ENCODE measurements at places on chromosomes 7 and 10.

- DNase-seq = no peak
These were observed 117.3 kb downstream of the FANK1 start for GRCh38 chr10:126013489-126014281.

DNA sequence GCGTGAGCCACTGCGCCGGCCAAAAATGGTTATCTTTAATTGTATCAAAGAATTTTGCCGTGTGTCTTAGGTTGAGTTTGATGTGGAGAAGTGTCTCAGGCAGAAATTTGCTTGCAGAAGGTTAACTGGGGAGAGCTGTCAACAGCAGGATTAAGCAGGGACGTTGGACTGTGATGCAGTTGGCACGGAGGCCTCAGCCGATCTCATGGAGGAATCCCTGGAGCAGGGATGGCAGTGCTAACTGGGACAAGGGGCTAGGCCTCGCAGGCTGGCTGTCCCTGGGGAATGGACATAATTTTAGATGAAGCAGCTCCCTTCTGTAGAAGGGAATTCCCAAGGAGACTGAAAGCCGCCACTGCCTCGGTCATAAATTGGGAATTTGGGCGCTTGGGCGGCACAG is 12.3 kb upstream of the KIF5B start:
- no peak for DNase-seq

GRCh38 chr10:11353006-11353896 is 258.2 kb downstream of the USP6NL start:
- DNase-seq = no peak

GRCh38 chr10:130195746-130196294 is 59.6 kb downstream of the GLRX3 start:
- DNase-seq = no peak

DNA sequence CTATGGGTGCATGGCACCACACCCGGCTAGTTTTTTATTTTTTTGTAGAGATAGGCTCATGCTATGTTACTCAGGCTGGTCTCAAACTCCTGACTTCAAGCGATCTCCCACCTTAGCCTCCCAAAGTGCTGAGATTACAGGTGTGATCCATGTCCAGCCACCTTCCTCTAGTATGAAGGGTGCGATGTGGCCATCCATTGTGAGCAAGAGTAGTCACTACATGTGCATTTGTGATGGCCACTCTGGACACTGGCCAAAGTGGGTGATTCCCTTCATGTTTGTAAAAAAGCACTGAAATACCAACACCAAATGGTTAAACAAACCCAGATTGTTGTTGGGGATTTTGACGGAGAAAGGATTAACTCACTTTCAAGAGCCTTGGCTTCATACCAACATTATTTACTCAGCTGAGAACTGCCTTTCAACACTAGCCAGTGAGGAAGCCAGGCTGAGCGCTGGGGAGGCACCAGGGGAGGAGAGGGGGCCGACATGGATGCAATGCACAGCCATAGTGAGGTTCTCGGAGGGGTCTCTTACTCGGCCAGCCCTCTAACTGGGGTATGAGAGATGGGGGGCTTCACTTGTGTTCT is 198.1 kb upstream of the LYZL2 start:
- DNase-seq = no peak

DNA sequence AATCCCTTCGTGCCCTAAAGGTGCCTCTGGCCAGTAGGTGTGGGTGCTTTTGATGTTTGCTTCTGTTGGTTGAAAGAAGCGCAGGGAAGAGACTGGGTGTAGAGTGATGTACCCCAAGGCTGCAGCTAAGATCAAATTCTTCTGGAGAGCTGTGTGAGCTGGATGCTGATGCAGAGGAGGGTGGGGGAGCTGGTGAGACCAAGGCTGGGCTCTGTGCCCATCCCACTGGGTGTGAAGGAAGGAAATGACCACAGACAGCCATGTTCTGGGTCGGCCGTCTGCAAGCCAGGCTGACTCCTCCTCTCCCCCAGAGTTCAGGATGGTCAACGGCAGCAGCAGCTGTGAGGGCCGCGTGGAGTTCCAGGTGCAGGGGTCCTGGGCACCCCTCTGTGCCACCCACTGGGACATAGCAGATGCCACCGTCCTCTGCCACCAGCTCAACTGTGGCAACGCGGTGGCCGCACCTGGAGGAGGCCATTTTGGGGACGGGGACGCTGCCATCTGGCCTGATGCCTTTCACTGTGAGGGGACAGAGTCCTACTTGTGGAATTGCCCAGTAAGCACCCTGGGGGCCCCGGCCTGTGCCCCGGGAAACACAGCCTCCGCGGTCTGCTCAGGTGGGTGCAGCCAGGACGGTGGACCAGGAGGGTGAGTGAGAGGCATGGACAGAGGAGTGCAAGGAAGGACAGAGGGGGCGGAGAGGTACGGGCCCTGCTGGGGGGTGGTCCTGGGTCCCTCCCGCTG is 5.1 kb downstream of the SCART1 start:
- no peak for DNase-seq
